ENCODE measurements at places on chromosomes 13 and 19. TPM values are rescaled to one million over a fixed set of nuclear protein-coding genes. Genes with fewer than 3 reads are reported as not detected.
A peak's percentile ranks its signal among the peaks of the same experiment; 100 is the strongest.

DNA sequence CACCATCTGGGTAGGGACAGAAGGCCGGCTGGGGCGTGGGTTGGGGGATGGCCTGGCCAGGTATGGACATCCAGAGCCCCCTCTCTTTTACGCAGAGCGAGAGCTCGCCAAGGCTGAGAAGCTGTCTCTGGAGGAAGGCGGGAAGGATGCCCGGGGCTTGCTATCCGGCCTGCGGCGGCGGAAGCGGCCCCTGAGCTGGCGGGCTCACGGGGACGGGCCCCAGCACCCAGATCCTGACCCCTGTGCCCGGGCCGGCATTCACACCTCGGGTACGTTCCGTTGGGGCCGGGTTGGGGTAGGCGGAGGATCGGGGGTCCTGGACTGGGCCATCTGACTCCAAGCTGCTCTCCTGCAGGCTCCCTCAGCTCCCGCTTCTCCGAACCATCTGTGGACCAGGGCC, 8.7 kb upstream of the SCN1B start:
- DNase-seq: peak; percentile 59

Gene TUBA3C
- not detected for total RNA-seq

DNA sequence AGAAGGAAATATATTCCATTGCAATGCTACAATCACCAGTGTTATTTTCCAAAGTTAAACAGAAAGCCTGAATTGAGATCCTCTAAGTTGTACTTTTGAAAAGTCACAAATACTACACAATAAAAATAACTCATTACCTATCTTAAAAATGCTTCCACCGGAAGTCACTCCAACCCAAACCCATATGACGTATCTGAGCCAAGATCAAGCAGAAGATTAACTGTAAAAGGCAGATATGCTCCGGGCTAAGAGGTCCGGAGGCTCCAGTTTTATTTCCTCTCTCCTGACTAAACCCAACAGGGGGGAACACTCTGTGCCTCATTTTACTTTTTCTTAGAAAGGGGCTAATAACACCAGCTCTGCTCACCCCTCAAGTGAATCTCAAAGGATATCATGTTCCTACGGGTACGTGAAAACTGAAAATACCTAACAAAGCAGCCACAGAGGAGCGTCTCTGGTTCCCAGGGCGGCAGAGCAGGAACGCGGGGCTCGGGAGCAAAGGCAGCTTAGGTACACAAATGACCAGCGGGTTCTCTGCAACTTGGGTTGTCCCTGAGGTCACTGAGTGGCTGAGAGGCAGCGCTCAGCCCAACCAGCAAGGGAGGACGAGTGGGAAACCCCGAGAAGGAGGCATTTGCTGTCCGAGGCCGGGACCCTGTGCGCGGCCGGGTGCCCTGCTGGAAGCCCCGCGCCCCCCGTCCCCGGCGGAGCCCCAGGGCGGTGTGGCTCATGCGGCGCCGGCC, 750 bp downstream of the RAB20 start:
- peak; percentile 75 for DNase-seq

DNA sequence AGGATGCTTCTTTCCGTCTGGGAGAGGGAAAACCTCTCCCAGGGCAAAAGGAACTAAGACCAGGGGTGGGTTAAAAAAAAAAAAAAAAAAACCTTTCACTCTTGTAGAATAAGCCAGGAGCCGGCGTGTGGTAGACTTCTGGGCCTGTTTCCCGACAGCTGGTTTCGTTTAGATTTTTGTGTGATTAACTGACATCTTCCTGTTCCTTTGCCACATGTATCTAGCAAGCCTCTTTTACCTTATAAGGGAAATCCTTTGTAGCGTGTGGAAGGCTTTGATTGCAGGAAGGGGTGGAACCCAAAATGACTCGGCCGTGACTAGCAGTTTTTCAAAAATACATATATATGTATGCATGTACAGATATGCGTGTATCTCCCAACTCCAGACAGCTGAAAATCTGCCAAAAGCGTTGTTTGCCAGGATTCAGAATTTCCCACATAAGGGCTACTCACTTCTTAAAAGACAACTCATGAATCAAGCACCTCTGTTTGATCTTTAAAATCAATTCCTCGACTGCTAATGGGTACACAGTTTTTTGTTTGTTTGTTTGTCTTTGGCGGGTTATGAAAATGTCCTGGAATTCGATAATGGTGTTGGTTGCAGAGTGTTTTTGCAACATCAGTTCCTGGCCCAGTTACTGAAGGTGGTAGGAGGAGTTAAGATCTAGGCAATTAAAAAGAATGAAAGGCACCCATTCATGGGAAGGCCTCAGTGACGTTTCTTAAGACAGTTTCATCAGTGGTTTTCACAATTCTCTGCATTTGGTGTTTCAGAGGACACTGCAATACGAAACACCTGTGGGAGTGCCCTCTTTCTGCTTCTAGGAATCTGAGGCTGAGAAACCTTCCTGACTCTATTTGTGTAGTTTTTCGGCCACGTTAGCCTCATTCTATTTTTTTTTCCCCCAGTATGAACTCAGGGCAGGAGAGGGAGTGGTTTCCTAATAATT, 2.7 kb downstream of the TPM4 start:
- DNase-seq: peak; percentile 94

- peak; percentile 90 for DNase-seq
Observed at GRCh38 chr19:47210689-47211316, 20.2 kb downstream of the BBC3 start.
